ENCODE measurements at places on chromosomes 3 and 15. TPM values are rescaled to one million over a fixed set of nuclear protein-coding genes. Genes with fewer than 3 reads are reported as not detected.

Gene RARB
- 13.0 TPM for total RNA-seq

Gene CACNA1D
- 1.2 TPM for total RNA-seq

Gene ATP10A
- total RNA-seq, result 7.0 TPM

Gene FEZF2
- not detected for total RNA-seq

Gene TAGLN3
- not detected for total RNA-seq

Gene XCR1
- not detected for total RNA-seq

Gene CPNE9
- total RNA-seq, result not detected

Gene VILL
- total RNA-seq, result 0.07 TPM

Gene INKA1
- total RNA-seq, result 1.7 TPM

Gene CLEC3B
- not detected for total RNA-seq

Gene LCTL
- total RNA-seq, result not detected

Gene ILDR1
- not detected for total RNA-seq

Gene COL6A5
- total RNA-seq, result not detected

Gene SLC51A
- total RNA-seq, result not detected

Gene SLC12A1
- not detected for total RNA-seq

Gene NOX5
- total RNA-seq, result 0.31 TPM

Gene GOLGA6L4
- 0.74 TPM for total RNA-seq

Gene UBL7
- total RNA-seq, result 40.9 TPM

Gene TSEN2
- total RNA-seq, result 17.4 TPM

Gene SLC22A14
- not detected for total RNA-seq

Gene ATR
- total RNA-seq, result 13.6 TPM

Gene NEDD4
- total RNA-seq, result 44.4 TPM

Gene ZNF660
- total RNA-seq, result not detected

Gene MASP1
- not detected for total RNA-seq

Gene GOLGA8J
- total RNA-seq, result not detected

Gene NLGN1
- total RNA-seq, result not detected

Gene ROPN1B
- not detected for total RNA-seq

Gene DZIP1L
- 5.4 TPM for total RNA-seq

Gene RASGRF1
- total RNA-seq, result 0.42 TPM

Gene SH3GL3
- total RNA-seq, result 0.73 TPM

Gene MYZAP
- 0.72 TPM for total RNA-seq

Gene FRMD5
- 4.1 TPM for total RNA-seq

Gene MYLK
- total RNA-seq, result 15.6 TPM

Gene GOLGA6L9
- total RNA-seq, result 3.3 TPM

Gene THRB
- 0.99 TPM for total RNA-seq

Gene MTHFS
- total RNA-seq, result 101 TPM

Gene KBTBD13
- total RNA-seq, result not detected

Gene DPH3
- total RNA-seq, result 28.7 TPM
